ENCODE measurements at places on chromosomes 16 and 17.

- peak; percentile 19 for DNase-seq
Observed at GRCh38 chr17:14337596-14338079, 36.8 kb downstream of the HS3ST3B1 start.

DNA sequence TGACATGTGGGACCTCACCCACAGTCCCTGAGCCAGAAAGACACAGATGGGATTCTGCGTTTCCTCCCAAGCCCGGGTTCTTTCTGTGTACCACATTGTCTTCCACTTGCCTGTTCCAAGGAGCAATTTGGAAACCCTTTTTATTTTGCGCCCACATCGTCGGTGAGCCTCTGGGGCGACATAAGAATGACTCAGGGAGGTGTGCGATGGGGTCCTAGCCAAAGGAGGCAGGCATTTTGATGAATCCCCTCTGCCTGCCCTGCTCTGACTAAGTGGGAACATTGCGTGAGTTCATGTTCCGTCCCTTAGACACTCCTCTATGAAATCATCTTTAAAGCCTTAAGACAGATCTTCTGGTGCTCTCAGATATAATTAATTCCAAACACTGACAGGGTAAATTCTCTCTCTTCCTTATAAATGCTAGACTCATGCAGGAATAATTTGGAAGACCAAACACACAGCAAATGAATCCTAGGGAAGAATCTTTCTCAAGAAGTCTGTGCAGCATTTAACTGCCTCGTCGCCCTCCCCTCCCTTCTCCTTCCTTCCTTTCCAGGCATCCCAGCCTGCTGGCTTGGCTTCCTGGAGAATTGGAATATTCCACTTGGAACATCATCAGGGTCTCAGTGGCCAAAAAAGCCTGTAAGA is 52.7 kb upstream of the FOXF1 start:
- DNase-seq = no peak

DNA sequence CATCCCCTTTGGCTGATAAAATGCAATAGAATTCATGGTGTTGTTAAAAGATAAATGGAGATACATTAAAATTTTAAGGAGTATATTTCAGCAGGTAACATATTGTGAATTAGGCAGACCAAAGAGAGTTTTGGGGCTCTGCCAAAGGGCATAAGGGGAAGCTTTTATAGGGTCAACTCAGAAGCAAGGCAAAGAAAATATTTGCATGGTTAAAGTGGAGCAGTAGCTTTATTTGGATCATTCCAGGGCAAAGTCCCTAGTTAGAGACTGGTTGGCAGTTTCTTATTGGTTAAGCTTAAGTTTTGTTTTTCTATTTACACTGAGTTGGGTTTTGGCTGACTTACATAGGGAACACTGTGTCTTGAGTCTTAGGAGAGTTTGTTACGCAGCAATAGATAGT is 75.1 kb upstream of the CA10 start:
- no peak for DNase-seq

GRCh38 chr16:265002-265529 is 10.7 kb downstream of the RGS11 start:
- DNase-seq = no peak

- no peak for DNase-seq
Observed at GRCh38 chr17:82528484-82529265, 9.1 kb downstream of the FOXK2 start.

- DNase-seq = no peak
Observed at GRCh38 chr17:67784364-67785121, 40.8 kb upstream of the BPTF start.
